ENCODE measurements at places on chromosomes 16 and 17.

DNA sequence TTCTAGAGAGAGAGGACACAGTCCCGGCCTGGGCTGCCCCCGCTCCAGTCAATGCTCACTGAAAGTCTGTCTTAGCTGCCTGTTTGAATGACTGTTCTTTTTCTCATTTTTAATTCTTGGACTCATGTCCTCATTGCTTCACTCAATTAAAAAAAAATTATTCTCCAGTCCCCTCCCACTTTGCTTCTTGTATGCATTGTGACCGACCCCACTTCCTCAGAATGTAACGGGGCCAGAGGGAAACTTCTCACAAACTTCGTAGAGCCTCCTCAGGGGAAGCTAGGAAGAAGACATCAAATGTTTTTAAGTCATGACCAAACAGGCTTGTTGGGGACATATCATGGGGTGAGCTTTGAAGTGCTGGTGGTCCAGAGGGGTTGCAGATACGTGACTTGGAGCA, 113.2 kb downstream of the CCDC182 start:
- DNase-seq: no peak

- DNase-seq: no peak
These were observed 2.9 kb downstream of the C16orf90 start for GRCh38 chr16:3492356-3492755.

DNA sequence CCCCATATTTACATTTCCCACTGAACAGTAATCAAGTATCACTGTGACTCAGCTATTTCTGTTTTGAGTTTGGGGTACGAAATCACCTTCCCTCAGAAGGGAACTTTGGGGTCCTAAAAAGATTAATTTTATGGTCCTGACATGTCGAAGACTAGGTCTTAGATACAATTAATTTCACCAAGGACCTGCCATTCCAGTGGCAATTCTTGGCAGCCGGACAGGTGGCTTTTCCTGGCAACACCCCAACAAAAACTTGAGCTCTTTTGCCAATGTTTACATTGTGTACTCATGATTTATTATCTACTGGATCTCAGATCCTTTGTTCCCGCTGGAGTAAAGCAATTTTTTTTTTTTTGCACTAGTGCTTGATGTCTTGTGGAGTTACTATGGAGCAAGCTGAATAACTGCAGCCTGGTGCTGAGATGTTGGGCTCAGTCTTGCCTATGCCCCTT, 14.4 kb downstream of the SLFN5 start:
- no peak for DNase-seq

DNA sequence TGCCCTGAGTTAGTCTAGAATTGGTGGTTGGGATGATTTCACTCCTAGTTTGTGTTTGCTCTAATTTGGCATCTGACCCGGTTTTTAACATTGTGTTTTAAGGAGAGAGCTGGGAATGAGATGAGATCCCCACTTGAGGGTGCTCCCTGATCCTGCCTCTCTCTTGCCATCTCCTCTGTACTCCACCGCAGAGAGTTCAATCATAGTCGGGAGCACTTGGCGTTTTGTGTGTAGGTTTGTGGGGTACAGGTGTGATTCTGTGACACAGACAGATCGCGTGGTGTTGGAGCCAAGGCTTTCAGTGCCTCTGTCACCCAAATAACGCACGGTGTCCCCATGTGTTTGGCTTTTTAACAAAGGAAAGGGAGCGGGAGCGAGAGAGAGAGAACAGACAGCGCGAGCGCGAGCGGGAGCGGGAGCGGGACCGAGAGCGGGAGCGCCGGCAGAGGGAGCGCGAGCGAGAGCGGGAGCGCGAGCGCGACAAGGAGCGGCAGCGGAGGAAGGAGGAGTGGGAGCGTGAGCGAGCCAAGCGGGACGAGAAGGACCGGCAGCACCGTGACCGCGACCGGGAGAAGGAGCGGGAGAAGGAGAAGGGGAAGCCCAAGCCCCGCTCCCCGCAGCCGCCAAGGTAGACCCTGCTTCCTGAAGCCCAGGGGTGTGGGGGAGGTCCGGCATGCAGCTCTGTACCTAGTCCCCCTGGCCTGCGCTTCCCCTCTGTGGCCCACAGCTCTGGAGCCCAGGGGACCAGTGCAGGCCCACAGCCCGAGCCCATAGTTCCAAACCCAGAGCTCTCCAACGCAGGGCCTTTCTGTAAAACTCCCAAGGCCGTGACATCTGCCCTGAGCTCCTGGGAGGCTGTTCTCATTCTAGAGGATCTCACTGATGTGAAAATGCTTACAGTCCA, 27.2 kb upstream of the IL17C start:
- no peak for DNase-seq

DNA sequence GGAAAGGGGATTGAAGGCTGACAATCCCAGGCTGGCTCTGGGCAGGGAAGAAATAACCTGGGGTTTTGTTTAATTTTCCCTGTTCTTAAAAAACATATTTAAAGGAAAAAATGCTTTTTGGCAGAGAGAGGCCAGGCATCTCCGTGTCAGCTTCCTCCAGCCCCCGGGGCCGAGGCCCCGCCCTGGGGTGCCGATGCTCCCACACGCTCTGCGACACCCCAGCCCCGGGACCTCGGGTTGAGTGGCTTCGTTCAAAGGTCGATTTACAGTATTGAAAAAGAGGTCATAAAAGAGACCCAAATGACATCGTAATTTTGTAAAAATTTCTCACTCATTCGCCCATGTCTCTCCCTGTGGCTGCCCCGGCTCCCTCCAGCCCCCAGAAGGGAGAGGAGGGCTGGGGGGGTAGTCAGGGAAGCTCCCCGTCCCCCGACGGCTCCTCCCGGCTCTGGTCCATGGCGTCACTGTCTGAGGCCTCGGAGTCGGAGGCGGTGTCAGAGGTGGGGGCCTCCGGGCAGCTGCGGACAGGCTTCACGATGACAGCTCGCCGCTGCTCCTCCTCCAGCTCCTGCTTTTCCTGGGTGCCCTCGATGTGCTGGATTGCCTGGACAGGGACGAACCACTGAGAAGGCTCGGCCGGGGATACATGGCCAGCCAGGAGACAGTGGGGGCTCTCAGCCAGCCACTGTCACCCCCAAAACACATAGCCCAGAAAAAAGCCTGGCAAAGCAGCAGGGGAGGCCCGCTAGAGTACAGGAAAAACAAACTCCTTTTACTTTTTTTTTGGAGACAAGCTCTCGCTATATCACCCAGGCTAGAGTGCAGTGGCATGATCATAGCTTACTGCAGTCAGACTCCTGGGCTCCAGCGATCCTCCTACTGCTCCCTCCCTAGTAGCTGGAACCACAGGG, 14.9 kb downstream of the TFAP4 start:
- DNase-seq: no peak

GRCh38 chr17:81384929-81385319, 10.3 kb upstream of the BAHCC1 start:
- no peak for DNase-seq

All from MV-4-11 (cell line).